ENCODE measurements at places on chromosomes 16 and 17. TPM values are rescaled to one million over a fixed set of nuclear protein-coding genes. Genes with fewer than 3 reads are reported as not detected.
A peak's percentile ranks its signal among the peaks of the same experiment; 100 is the strongest.

Gene CDRT15L2
- not detected for polyA plus RNA-seq

Gene EFNB3
- polyA plus RNA-seq, result 0.18 TPM

Gene C16orf86
- 2.0 TPM for polyA plus RNA-seq

Gene CD300LB
- polyA plus RNA-seq, result not detected

Gene KRTAP9-4
- not detected for polyA plus RNA-seq

Gene PDILT
- polyA plus RNA-seq, result 0.12 TPM

Gene CTRB1
- 0.55 TPM for polyA plus RNA-seq

Gene OR3A3
- not detected for polyA plus RNA-seq

Gene CRHR1
- polyA plus RNA-seq, result not detected

DNA sequence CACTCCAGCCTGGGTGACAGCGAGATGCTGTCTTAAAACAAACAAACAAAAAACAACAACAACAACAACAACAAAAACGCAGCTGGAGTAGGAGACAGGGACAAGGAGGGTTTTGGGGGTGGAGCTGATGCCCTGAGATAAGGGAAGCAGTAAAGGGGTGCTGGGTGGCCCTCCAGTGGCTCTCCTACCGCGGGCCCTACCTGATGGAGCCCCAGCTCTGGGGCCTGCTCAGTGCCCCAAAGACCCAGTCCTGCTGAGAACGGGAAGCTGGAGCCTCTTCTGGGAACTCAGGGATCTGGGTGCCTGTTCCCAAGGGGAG is 21.3 kb upstream of the NAGS start:
- no peak for DNase-seq

DNA sequence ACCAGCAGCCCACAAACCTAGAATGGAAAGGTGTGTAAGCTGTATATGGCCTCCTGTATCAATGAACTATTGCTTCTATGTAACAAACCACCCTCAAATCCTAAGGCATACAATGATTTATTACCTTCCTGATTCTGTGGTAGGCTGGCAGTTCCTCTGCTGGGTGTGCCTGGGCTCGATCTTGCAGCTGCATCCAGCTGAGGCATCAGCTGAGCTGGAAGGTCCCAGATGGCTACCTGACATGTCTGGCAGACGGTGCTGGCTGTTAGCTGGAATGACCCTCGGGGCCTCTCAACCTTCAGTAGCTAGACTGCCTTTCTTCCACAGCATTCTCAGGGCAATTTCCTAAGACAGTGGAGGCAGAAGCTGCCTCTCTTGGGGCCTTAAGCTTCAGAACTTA is 152.7 kb downstream of the RAB11FIP4 start:
- no peak for DNase-seq

- DNase-seq, result no peak
Measured at GRCh38 chr16:82584553-82585152, 42.1 kb upstream of the CDH13 start.

- no peak for DNase-seq
Measured at GRCh38 chr17:78111016-78111726, 17.4 kb downstream of the TMC6 start.

DNA sequence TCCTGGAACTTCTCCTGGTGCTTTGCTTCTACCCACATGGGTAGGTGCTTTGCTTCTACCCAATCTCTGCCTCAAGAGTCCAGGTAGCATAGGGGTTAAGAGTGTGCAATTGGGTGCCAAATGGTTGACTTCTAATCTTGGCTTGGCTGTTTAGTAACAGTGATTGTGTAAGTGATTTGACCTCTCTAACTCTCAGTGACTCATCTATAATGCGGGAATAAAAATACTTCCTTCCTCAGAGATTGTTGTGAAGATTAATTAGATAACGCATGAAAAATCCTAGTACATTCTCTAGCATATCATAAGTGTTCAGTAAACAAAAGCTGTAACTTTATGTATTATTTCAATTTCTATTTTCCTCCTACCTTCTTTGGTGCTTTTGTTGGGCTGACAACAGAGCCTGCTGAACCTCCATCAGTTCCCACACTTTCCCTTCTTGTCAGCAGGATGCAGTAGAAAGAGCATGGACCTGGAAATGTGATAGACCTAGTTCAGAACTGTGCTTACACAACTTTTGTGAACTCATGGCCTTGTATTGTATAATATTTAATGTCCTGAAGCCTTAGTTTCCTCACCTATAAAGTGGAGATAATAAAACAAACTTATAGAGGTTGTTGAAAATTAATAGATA is 72.9 kb upstream of the SMIM36 start:
- no peak for DNase-seq

- DNase-seq, result peak; percentile 68
Measured at GRCh38 chr17:28763804-28764266, 20.0 kb downstream of the TRAF4 start.

- no peak for DNase-seq
Measured at GRCh38 chr17:59435238-59435637, 103.8 kb downstream of the YPEL2 start.

DNA sequence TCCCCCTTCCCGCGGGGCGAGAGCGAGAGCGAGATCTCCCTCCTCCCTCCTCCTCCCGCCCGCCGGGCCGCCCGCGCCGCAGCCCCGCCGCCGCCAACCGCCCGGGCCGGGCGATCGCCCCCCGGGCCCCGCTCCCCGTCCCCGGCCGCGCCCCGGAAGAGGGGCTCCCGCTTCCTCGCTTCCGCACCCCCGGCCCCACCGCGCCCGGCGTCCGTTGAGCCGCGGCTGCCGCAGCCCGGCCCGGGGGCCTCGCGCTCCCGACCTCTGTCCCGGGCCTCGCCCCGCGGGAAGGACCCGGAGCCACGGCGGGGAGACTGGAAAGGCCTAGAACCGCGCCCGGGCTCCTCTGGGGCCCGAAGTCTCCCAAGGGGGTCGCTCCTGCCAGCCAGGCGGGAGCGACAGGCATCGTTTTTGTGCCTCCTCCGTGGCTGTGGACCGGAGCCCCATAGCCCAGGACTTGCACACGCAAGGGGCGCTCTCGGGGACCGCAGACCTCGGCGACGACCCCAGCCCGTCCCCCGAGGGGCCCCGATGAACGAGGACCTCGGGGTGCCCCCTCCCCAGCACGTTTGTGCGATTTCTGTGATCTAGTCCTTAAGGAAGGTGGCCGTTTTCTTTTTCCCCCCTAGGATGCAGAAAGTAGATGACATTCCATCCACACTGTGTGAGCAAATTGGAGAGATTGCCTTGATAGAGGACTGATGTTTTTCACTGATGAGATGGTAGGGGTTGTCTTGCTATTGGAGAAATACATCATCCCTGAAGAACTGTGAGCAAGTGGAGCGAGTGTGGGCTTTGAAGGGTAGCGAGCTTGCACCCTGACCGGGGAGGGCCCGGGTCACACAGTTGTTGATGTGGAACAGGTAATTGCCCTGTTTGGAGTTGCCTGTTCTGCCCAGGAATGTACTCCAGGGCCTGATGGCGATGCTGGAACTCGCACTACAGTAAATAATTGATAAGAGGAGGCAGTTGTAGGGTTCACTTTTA is 611 bp downstream of the BANP start:
- DNase-seq, result peak; percentile 48

DNA sequence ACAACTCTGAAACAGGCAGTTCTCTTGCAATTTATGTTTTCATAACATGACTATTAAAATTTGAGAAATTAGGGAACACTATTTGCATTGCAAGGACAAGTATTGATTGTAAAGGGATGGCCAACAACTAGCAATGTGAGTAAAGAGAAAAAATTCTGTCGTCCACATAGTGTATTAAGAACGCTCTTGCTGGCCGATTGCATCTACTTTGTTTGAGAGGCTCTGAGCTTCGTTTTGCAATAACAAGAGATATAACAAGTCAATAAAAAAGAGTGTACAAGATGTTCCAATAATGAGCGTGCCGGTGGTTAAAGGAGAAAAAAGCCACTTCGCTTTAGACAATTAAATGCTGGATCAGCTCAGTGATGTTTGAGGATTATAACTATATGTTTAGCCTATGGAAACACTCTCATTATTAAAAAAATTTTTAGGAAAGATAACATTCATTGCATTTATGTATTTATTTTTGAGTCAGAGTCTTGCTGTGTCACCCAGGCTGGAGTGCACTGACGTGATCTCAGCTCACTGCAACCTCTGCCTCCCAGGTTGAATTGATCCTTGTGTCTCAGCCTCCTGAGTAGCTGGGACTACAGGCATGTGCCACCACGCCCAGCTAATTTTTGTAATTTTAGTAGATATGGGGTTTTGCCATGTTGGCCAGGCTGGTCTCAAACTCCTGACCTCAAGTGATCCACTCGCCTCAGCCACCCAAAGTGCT is 19.2 kb upstream of the TOM1L1 start:
- no peak for DNase-seq

GRCh38 chr17:15341385-15341849 is at the start of gene TEKT3:
TEKT3 (minus strand) TSS chr17:15341597; CDS start chr17:15331585, 10,012 bp downstream.
- no peak for DNase-seq

DNA sequence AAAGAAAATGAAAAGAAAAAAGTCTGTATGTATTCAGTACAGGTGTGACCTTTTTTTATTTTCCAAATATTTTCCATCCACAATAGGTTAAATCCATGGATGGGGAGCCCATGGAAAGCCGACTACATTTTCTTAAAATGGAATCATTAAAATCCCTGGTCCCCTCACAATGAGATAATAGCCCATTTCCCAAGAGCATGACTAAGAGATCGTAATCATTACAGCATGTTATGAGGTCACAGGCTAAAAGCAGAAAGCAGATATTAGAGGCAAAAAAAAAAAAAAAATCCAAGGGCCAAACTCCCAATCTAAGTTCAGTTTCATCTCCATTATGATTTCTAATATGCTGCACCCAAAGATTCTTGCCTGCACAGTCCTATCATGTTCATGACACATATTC is 44.7 kb downstream of the CYTH1 start:
- DNase-seq, result no peak

GRCh38 chr16:28497386-28497785 is 2.9 kb downstream of the APOBR start:
- no peak for DNase-seq

- DNase-seq, result no peak
Measured at GRCh38 chr17:35160354-35161201, 13.0 kb downstream of the UNC45B start.

DNA sequence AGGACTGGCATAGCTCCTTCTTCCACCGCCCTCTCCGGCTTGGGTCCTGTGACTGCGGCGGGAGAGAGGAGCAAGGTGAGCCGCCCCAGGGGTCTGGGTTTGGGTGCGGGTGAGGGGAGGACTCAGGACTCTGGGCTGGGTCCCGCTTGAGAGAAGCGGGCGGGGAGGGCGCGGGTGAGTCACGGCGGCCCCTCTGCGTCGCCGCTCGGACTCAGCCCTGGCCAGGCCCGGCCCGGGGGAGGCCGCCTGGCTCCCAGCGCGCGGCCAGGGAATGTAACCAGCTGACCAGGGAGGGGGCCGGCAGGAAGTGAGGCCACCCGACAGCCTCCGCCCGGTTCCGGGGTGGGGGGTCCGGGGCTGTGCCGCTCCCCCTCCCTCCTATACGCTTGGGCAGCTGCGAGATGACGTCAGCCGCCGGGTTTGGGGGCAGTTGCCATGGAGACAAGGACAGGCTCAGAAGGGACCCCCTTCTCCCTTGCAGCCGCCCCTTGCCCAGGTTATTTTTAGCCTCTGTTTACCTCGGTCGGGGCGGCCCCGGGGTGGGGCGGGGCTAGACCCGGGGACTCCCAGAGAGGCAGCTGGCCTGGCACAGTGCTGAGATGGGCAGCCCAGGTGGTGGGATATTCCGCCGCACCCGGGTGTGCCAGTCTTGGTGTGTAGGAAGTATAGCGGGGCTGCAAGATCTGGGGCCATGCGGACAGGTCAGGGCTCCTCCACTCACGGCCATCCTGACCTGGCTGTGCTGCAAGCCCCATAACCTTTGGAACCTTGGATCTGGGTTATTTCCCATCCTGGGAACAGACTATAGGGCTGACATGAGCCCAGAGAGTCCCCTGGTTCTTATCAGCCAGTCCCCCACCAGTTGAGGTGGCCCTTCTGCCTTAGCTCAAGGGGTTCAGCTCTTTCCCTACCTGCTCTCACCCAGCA is 1.6 kb downstream of the RIPOR1 start:
- no peak for DNase-seq

GRCh38 chr16:53014287-53014686 is 38.4 kb downstream of the CHD9NB start:
- DNase-seq, result no peak

DNA sequence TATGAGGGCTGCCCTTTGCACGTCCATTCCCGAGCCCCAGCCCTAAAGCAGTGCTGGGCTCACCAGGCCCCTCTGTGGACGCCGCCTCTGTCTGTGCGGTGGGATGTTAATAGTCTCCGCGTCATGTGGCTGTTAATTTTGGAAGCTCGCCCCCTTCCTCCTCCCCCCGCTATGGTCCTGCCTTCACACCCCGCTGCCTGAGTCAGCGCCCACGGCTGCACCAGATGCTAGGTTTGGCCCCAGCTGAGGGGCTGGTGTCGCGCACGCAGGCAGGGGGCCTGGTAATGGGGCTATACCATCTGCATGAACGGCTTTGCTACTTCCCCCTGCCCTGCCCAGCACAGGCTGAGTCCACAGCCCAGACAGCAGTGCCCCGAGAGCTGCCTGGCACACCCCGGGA is 4.1 kb upstream of the SSTR5 start:
- no peak for DNase-seq

DNA sequence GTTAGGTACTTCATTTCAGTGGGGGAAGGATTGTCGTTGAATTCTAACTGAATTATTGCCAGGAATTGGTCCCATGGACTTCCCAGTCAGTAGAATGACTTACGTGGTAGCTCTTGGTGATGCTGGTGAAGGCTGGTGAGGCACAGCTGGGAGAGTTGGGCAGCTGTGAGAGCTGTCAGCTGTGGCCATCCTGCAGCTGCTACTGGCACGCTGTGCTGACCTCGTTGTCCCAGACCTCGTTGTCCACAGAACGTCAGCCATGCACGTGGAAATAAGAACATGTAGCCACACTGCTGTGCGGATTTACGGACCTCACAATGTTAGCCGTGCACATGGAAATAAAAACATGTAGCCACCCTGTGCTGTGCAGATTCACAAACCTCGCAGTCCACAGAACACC is 102.3 kb downstream of the NPIPB11 start:
- DNase-seq, result no peak

GRCh38 chr17:11986179-11986941 is 10.9 kb downstream of the ZNF18 start:
- DNase-seq, result peak; percentile 83

DNA sequence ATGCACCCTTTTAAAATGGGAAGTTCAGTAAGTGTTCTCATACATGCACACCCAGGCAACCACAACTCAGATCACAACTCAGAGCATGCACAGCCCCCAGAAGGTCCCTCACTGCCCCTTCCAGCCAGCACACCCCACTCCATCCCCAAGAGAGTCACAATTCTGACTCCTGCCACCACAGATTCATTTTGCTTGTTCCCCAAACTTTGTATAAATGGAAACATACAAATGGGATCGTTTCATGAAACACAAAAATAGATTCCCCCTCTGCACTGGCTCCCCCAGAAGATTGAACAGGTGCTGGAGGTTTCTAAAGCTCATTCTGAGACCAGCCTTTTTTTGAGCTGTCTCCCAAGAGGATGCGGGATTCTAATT is 3.3 kb upstream of the TNFRSF13B start:
- DNase-seq, result no peak

GRCh38 chr17:7208027-7208571 is 11.5 kb downstream of the DLG4 start:
- no peak for DNase-seq

All from HepG2 (cell line).